ENCODE measurements at places on chromosomes 7 and 10. TPM values are rescaled to one million over a fixed set of nuclear protein-coding genes. Genes with fewer than 3 reads are reported as not detected.

GRCh38 chr10:99374526-99374925, 45.4 kb downstream of the CNNM1 start:
- no peak for DNase-seq

DNA sequence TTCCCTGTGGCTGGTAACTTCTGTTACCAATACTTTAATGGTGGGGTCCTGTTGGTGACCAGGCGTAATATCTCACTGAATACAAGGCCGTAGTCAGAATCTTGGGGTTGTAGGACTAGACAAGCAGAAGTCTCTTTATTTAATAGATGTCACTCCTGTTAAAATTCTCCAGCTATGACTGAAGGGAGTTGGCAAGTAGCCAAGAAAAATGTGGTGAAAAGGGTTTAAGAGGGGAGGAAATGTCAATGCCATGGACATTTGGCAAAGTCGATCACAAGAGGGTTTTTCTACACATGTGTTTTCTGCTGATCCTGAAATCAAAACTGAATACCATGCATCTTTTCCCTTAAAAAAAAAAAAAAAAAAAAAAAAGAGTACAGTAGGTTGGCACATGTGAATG, 533.5 kb downstream of the AUTS2 start:
- DNase-seq, result no peak

- no peak for DNase-seq
Measured at GRCh38 chr7:47634273-47634672, 52.4 kb upstream of the TNS3 start.

- no peak for DNase-seq
Measured at GRCh38 chr7:108122181-108122580, 8.0 kb downstream of the LAMB4 start.

GRCh38 chr7:98357751-98358161, 43.1 kb downstream of the BAIAP2L1 start:
- DNase-seq, result no peak

DNA sequence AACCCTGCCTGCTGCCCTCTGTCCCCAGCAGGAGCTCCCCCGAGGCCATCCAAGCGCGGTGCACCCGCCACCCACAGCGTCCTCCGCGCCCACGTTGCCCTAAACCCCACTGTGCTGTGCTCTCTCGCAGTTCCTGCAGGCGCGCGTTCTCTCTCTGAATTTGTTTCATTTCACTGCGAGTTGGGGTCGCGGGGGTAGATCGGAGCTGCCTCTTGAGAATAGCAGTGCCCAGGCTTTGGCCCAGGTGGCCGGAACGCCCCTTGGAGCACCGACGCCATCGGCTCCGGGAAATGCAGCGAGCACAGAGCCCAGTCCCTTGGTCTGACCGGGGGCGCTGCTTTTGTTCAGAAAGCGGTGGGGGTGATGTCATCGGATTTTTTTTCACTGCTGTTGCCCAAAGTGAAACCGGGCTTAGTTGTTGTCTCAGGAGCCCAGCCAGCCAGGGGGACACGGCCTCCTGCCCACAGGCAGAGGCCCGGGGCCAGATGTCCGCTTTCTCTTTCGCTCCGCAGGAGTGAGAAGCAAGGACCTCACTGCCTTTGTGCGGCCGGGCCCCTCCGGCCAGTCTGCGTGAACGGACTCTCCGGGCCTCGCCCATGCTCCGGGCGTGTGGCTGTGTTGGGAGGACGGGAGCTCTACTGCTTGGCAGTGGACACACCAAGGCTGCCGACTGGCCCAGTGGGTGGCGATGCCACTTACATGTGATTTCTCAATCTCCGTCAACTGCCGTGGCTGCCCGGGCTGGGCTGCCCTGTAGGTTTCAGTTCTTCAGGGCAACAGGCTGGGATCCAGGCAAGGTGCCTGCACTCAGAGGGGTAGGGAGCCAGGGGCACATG, 43.1 kb downstream of the FOXK1 start:
- DNase-seq, result peak; percentile 87

DNA sequence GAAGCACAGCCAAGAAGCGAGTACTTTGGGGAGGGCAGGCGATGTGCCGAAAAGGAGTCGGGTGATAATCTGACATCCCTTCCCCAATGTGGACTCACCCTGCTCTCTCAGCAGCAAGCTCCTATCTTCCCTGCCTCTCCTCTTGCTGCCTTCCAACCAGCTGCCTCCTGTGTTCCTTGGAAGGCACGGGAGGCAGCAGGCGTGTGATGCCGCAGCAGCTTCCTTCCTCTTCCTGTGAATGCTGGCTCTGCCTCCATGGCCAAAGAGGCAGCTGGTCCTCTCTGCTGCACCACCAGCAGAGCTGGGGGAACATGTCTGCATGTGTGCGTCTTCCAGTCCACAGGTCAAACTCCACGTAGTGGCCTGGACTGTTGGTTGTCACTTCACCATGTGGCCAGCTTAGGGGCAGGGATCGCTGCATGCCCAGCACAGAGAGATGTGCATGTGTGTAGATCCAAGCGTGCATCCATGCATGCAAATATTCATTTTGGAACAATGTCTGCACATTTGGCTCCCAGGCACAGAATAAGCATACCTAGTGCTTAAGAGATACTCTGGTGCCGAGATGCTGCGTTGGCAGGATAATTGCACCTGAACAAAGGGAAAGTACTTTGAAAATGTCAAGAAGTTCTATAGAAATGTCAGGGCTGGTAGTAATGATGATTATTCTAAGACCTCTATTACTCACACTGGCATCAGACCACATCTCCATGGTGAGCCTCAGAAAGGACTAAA, 499.8 kb downstream of the PLXNA4 start:
- DNase-seq, result no peak

GRCh38 chr10:121373411-121373810, 224.8 kb downstream of the FGFR2 start:
- DNase-seq, result no peak

DNA sequence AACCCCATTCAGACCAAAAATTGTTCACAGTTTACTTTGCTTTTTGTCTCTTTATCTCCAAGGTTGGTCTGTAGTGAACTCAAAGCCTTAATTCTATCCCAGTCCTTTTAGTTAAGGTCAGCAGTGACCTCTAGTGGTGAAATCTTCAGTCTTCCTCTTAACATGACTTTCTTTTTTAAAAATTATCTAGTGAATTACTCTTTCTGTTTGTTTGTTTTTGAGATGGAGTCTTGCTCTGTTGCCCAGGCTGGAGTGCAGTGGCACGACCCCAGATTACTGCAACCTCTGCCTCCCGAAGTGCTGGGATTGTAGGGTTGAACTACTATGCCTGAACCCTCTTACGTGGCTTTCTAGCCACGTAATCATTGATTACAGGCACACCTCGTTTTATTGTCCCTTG, 25.0 kb downstream of the ZNF487 start:
- peak; percentile 38 for DNase-seq

- no peak for DNase-seq
Measured at GRCh38 chr10:61883371-61884025, 18.0 kb upstream of the ARID5B start.

GRCh38 chr10:8962249-8962648, 907.8 kb downstream of the GATA3 start:
- no peak for DNase-seq

- DNase-seq, result no peak
Measured at GRCh38 chr10:2263561-2263960, 526.2 kb upstream of the ADARB2 start.

DNA sequence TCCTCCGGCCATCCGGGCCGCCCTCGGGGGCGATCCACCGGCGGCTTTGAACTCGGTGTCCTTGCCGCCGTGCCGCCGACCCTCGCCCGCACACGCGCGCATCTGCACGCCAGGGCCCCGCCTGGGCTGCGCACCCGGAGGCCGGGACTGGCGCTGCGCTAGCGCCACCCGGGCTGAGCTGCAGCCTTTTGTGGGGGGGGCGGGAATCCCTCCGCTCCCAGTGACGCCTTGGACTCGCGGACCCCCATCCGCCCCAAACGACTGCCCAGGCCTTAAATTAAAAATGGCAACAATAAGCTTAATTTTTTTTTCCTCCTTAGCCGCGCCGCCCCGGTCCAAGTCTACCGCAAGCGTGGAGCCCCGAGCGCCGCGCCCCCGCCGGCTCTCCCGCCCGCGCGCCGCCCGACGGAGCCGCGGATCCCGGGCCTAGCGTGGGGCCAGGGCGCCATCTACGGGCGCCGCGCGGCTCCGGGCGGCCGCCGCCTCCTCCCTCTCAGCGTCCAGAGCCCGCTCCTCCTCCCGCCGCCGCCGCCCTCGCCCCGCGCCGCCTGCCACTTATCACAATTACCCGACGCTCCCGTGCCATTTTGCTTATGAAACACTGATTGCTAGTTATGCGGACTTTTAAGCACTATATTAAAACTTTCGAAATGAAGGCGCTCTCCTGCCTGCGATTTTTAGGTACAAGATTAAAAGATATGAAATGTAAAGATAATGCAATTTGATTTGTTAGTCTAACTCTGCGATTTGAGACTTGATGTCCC, 7.5 kb upstream of the EBF3 start:
- peak; percentile 64 for DNase-seq

GRCh38 chr7:115600207-115600606, 430.4 kb downstream of the TFEC start:
- no peak for DNase-seq

- DNase-seq, result no peak
Measured at GRCh38 chr10:33783557-33783956, 449.1 kb upstream of the NRP1 start.

- DNase-seq, result no peak
Measured at GRCh38 chr7:24328050-24328449, 44.1 kb downstream of the NPY start.

DNA sequence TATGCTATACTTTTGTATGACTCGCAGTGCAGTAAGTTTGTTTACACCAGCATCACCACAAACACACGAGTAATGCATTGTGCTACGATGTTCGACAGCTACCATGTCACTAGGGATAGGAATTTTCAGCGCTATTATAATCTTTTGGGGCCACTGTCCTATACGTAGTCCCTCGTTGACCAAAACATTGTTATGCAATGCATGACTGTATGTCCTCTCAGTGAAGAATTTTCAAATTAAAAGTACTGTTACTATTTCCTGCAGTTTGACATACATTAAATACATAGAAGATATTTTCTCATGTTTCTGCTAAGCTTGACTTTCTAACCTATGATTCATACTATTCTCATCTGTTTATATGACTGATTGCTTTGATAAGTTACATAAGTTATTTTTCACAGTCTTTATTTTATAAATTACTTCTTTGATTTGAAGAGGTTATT, 203.6 kb downstream of the VTI1A start:
- no peak for DNase-seq

DNA sequence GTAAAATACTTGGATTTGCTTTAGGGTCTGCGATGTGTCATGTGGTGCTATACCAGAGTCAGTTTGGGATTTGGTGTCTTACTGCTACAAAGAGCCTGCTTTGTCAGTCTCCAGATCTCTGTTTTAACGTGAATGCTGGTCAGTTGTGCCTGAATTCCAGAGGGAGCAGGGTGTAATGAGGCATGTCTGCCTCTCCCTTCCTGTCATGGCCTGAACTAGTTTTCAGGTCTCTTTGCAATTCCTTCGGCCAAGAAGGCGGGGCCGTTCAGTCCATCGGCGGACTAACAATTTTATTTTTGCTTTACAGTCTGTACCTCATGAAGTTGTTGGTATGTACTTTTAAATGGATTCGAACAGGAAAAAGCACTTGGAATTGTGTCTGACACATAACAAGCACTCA, 465.1 kb upstream of the ADARB2 start:
- no peak for DNase-seq

DNA sequence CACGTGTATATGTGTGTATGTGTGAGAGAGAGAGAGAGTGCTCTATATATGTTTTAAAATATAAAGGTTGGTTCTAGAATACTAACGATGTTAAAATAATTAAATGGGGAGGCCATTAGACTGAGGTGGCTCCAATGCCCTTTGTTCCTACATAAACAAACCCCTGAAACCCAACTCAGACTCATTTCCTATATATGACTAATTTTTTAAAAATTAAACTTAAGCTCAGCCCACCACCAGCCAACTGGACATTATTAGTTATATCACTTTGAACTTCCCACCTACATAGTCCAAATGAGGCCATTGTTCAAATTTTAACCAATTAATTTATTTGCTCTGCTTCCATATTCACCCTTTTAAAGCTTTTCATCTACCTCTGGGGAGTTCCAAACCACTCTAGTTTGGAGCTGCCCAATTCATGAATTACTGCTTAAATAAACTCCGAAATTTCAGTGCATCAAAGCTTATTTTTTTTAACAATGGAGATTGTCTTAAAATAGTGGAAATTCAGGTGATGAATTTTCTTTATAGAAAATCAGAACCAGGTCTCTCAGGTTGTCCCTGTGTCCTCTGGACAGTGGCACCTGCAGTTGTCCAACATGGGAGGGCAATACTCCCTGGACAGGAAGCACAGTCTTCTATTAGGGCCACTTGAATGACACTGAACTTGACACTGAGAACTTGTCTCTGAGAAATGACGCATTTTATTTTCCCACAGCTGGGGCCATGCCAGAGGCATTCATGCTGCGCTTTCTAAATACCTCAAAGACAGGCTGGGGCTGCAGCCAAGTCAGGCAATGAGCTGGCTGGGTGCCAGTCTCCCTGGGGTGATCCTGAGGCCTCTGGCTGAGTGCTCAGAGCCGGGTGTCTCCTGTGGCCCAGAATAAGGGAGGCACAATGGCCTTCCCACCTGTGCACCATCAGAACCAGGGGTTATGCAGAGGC, 109.5 kb upstream of the TMEM72 start:
- no peak for DNase-seq

DNA sequence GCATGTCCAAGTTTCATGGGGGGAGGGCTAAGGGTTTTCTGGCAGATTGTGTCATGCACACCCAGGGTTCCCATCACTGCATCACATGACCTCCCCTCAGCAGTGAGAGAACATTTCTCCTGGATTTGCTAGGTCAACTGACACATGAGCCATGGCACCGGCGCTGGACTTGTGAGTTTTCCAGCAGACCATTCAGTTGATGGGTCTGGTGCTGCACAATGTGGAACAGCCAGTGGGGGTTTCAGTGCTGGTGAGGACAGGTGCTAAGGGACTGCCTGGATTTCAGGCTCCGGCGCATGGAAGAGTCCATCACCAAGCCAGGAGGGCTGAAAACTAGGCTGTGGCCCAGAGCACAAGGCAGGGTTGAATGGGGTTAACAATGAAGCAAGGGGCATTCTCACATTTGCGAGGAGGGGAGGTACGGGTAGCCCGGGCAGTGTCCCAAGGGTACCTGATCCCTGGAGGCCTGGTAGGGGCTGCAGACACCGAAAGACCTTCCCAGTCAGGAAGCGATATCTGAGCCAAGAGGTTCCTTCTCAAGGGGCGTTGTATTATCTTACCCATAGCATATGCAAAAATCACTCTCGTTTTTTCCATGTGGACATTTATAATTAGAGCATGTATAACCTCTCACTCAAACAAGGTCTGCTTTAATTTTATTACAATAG, 203.0 kb downstream of the TNS3 start:
- no peak for DNase-seq

The ZNF503 gene
- 0.25 TPM for total RNA-seq

The MYH16 gene
- total RNA-seq, result not detected

The GPR26 gene
- not detected for total RNA-seq

The NRP1 gene
- total RNA-seq, result 0.79 TPM

The SUGCT gene
- 1.6 TPM for total RNA-seq

The CWF19L1 gene
- total RNA-seq, result 43.3 TPM

The CCDC3 gene
- not detected for total RNA-seq

The SLC26A5 gene
- not detected for total RNA-seq

The SDK1 gene
- 0.25 TPM for total RNA-seq

The ACSM6 gene
- not detected for total RNA-seq

The C10orf53 gene
- total RNA-seq, result not detected

The ANKRD22 gene
- total RNA-seq, result not detected

The H2BK1 gene
- not detected for total RNA-seq

Data from activated CD8-positive, alpha-beta T cell treated with anti-CD3 and anti-CD28 coated beads for 36 hours (primary cell).